ENCODE measurements at places on chromosomes 2 and 18.

- no peak for DNase-seq
Measured at GRCh38 chr2:222656526-222657446, 894 bp upstream of the FARSB start.

GRCh38 chr2:134142903-134143302 lies 111.0 kb upstream of the MGAT5 start:
- no peak for DNase-seq

GRCh38 chr2:24908461-24908901 lies 11.6 kb downstream of the ADCY3 start:
- DNase-seq, result no peak

- no peak for DNase-seq
Measured at GRCh38 chr18:59627414-59627813, 69.8 kb downstream of the CCBE1 start.

DNA sequence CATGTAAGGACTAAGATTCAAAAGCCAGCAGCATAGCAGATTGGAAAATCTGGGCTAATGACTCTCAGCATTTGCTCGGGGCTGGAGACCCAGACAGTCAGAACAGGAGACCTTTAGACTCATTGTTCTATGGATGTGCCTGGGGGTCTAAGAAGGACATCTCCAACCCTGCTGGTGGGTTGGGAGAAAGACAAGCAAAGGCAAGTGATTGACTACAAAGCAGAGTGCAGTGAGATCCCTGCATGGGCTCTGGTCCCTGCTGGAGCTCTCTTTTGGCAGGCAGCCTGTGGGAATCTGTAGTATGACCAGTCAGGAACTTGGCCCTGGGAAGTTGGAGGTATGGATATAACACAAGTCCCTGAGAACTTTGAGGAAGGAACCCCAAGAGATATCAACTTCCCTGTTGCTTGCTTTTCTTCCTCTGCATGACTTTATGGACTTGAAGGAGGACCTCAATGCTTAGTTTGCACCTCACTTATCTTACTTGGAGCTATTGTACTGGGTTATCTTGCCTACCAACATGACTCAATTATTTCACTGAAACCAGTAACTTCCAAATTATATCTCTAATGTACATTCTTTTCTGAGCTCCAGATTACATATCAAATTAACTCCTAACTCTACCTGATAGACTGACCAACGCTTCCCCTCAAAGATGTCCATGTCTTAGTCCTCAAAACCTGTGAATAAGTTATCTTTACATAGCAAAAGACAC lies 236.0 kb downstream of the CYRIA start:
- no peak for DNase-seq

DNA sequence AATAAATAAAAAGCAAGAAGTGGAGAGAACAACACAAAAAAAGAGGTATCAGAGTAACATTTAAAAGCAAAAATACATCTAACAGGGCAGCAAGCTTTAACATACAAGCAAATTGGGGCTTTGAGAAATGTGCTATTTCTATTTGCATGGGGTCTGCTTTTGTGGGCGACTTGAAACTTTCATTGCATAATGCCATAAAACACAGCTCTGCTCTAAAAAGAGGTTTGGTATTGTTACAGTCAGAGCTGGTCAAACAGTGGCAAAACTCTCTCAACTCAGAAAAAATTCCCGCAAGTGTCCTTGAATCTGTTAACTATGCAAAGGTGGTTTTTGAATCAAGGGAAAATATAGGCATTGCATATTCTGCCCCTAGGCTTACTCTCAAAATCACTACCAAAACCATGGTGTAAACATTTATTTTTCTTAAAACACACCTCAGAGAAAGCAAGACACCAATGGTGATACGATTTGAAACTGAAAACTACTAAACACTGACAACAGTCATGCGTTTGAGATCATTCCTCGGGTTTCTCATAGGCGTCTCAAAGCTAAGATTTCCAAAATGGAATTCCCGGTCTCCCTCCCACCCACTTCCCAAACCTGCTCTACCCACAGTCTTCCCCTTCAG lies 45.5 kb downstream of the RNF152 start:
- DNase-seq, result no peak

GRCh38 chr2:70328921-70329561 lies 27.2 kb upstream of the FAM136A start:
- peak; percentile 17 for DNase-seq

GRCh38 chr2:71426721-71427120 lies 26.6 kb upstream of the DYSF start:
- DNase-seq, result no peak

DNA sequence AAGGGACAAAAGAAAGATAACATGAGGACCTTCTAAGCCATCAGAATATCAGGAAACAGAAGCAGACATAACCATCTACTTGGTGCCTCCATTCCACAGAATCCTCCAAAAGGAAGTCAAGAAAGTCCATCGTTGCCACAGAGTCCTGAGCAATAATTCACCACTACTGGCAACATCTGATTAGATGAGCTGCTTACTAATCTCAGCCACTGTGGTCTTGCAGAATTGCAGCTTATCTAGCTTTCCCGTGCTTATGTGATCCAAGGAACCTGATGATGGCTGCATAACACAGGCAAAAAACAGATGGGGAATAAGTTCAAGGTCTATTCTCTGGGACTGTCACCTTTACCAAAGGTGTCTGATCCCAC lies 278.5 kb downstream of the AFF3 start:
- no peak for DNase-seq

DNA sequence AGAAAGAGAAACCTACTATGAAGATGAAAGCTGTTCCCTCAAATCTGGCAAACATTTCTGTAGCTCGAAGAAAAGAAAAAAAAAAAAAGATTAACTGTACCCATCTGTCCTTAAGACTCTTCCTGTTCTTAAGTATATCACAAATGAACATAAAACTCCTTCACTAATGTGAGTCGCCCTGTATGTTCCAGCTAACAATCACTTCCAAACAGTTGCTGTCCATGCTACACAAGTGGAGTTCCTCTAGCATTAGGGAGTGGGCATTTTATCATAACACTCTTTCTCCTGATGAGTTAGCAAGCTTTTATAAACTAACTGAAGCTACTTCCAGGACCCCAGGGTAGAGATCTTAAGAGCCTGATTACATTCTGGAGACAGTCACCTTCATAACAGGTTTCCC lies 5.8 kb downstream of the CUL3 start:
- no peak for DNase-seq

- DNase-seq, result peak; percentile 82
Measured at GRCh38 chr2:124566518-124566970, 541.5 kb downstream of the CNTNAP5 start.

- DNase-seq, result no peak
Measured at GRCh38 chr2:129794540-129794939, 184.9 kb upstream of the RAB6C start.
